ENCODE measurements at places on chromosomes 1 and 21.
A peak's percentile ranks its signal among the peaks of the same experiment; 100 is the strongest.

DNA sequence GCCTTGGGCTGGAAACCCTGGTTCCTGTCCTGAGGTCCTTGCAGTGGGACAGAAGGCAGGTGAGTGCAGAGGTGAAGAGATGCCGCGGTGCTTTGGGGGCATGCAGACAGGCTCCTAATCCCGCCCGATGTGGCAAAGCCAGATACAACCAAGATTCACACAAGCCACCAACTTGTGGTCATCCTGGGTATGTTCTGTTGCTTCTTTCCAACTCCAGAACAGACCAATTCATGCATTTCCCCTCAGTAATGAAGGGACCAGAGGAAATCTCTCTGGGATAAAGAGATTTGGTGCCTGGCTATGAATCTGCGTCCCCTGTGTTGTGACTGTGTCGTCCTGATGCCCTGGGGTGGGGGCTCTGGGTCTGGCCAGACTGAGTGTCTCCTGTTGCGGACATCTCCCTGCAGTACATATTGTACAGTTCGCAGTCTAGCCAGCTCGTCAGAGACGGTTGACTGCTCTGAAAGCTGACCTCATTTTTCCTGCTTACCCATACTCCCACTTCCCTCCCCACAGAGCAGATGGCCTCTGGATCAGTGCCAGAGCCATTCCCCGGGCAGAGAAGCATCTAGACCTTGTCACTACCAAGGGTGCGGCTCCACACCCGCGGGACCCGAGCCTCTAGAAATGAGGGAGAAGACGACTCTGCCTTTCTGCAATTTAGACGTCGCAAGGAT lies 216.3 kb downstream of the KIF26B start:
- DNase-seq = no peak

GRCh38 chr1:93565496-93566206 lies 116.0 kb downstream of the BCAR3 start:
- no peak for DNase-seq

- DNase-seq = no peak
Measured at GRCh38 chr1:66757722-66758240, 5.5 kb downstream of the DYNLT5 start.

DNA sequence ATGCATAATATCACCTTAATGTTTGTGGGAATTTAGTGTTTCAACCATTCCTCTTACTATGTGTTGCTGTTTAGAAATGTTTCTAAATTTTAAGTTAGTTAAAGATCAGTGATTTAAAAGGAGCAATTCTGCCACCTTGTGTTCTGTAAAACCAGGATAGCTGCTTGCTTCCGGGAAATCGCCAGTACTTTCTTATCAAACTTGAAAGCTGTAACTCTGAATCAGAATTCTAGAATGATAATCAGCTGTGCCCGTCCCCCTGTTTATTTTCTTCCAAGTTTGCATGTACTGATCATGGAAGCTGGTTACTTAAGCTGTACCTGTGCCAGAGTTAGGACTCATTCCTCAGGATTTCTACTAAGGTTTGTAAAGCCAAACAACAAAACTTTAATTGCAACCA lies 656.4 kb downstream of the LTN1 start:
- DNase-seq = peak; percentile 5

DNA sequence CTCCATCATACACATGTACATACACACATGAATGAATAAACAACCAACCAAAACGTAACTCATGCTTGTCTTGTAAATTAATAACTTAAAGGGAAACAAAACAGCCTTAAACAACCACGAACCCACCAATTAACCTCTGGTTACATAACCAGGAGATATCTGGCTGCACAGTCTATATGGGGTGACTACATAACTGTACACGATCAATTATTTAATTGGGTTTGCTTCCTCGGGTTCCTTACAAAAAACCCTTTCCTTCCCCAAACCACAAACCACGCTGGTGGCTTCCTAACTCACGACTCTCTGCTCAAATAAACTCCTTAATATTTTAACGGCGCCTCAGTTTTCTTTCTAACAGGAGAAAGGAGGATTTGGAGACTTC lies 744 bp downstream of the ZNF670 start:
- DNase-seq = no peak

GRCh38 chr1:50275566-50275965 lies 147.7 kb downstream of the DMRTA2 start:
- peak; percentile 77 for DNase-seq

DNA sequence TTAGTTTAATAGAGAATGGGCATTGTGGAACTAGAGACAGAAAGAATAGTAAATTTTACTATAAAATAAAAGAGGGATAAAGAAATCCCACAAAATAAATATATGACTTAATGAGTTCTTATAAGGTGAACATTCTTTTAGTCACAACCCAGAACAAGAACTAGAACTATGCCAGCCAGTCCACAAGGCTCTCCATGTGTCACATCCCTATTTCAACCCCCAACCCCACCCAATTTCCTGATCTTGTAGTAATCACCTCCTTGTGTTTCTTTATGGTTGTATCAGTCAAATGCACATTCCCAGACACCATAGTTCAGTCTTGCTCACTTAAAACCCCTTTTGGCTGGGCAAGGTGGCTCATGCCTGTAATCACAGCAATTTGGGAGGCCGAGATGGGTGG lies 662.3 kb upstream of the CAMK1G start:
- no peak for DNase-seq

GRCh38 chr1:93177991-93178390 lies 2.2 kb downstream of the TMED5 start:
- DNase-seq = no peak

GRCh38 chr1:109060707-109061106 lies 15.1 kb downstream of the TAF13 start:
- DNase-seq = no peak

DNA sequence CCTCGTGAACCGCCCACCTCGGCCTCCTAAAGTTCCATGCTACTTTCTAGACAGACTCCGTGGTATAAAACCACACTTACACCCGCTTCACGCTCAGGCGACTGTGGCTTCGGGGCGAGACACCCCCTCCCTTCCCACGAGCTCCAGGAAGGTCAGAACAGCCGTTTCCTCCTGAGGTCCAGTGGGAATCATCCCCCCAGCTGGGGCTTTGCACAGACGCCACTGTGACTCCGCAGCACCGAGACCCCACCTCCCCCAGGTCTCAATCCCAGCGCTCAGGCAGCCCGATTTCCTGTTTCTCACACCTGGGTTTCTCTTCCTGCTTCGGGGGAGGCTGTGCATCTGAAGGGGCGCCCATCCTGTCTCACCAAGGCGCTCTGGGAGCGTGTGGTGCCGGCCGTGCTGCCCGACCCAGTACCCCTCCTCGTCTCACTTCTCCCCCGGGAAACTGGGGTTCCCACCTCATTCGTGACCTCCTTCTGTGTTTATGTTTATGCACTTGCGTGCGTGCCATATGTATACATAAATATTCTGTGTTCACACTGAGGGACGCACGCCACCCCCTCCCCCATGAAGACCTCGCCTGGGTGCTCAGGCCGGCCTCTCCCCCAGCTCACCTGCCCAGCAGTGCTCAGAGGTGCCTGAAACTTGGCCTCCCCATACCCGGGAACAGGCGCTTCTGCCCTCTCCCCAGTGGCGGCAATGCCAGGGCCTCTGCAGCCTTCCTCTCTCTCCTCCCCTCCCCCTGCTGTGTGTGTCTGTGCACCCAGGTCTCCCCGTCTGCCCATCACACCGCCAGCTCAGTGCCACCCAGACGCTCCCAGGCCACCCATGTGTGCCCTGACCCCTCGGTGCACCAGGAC lies 14.6 kb downstream of the SLC35E2B start:
- DNase-seq = no peak

DNA sequence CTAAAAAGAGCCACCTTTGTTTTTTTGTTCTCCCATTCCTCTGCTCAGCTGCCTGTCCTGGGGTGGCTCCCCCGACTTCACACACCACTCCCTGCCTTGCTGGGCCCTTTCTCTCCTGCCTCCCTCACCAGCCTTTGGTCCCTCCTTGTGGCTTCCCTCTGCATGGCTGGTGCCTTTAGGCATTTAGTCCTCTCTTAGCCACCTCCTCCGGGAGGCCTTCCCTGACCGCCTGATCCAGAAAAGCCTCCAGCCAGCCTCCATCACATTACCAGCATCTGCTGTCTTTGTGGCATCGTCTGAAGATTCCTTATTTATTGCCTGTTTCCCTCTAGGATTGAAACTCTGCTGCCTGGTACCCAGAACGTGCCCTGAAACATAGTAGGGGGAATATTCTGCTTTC lies 46.2 kb upstream of the ACOT11 start:
- DNase-seq = no peak

GRCh38 chr1:95325349-95325748 lies 91.3 kb downstream of the RWDD3 start:
- no peak for DNase-seq

Data from NCI-H345 (cell line).